ENCODE measurements at places on chromosomes 13 and 19.

- DNase-seq = peak; percentile 90
These were observed 9.3 kb downstream of the RPS9 start for GRCh38 chr19:54209811-54210494.

DNA sequence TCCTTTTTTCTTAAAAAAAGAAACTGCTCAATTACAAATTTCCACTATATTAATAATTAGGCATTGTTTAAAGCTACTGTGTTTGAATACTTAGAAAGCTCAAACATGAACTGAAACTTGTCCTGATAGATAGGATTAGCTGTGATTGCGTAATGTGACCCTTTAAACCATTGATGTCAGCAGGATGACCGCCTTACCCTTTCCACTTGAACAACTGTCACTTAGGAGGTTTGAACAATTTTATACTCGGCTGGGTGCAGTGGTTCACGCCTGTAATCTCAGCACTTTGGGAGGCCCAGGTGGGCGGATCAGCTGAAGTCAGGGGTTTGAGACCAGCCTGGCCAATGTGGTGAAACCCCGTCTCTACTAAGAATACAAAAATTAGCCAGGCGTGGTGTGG, 2.9 kb downstream of the LAMP1 start:
- DNase-seq = no peak

GRCh38 chr19:46494146-46494940, 1.3 kb downstream of the PNMA8B start:
- DNase-seq = no peak

- no peak for DNase-seq
These were observed 27.9 kb downstream of the DOT1L start for GRCh38 chr19:2191456-2192310.

GRCh38 chr13:40187841-40188591, 478.4 kb downstream of the FOXO1 start:
- DNase-seq = no peak

DNA sequence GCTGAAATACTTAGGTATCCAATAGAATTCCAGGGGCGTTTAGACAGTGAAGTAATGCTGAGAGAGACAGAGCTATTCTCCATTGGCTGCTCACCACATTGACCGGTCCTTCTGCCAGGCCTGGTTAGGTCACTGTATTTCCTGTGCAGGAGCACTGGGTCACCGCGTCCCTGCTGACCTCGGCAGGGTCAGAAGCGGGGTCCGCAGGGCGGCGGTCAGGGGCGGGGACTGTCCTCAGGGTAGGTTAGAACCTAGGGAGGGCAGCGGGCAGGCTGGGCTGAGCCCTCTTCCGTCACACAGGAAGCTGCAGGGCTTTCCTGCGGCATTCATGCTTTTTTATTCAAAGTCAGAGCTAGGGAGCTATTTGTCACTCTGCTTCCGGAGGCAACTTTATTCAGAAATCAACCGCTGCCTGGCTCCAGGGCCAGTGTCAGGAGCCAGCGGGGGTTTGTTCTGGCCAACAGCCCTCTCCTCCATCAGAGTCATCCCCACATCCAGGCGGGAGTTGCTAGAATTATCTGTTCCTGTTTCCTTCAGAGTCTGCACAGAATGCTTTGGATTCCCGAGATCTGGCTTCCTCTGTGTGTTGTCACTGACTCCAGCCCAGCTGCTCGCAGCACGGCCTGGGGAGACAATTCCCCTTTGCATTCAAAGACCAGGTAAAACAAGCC, 81.2 kb upstream of the WASF3 start:
- DNase-seq = no peak

DNA sequence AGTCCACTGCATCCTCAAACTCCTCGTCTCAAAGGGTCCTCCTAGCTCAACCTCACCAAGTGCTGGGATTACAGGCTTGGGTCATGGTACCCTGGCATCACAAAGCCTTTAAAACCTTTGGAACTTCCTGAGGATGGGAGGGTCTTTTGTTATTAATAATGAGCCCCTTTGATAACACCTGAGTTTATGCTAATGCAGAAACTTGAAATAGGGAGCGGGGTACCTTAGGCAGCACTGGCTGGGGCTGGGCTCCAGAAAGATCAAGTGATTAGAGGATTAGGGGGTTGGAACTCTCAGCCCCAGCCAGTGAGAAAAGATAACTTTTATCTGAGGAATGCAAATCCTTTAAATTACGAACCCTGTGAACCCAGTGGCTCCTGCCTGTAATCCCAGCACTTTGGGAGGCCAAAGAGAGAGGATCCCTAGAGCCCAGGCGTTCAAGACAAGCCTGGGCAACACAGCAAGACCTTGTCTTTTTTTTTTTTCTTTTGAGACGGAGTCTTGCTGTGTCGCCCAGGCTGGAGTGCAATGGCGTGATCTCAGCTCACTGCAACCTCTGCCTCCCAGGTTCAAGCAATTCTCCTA, 9.3 kb upstream of the PSPC1 start:
- peak; percentile 7 for DNase-seq

- DNase-seq = no peak
These were observed 94.7 kb downstream of the RBM26 start for GRCh38 chr13:79311386-79311785.

DNA sequence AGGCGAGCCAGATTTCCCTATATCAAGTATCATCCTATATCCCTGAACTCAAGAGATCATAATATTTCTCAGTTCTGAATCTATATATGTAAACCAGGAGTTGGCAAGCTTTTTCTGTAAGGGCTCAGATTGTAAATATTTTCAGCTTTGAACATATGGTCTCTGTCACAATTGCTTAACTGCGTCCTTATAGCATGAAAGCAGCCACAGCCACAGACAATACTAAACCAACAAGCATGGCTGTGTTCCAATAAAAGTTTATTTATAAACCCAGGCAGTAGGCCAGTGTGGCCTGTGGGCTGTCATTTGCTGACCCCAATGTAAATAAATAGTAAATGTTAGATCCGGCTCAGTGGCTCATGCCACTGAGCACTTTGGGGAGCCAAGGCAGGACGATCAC, 12.2 kb upstream of the MYH14 start:
- DNase-seq = no peak

- DNase-seq = no peak
These were observed 11.4 kb downstream of the PCCA start for GRCh38 chr13:100100115-100100879.

DNA sequence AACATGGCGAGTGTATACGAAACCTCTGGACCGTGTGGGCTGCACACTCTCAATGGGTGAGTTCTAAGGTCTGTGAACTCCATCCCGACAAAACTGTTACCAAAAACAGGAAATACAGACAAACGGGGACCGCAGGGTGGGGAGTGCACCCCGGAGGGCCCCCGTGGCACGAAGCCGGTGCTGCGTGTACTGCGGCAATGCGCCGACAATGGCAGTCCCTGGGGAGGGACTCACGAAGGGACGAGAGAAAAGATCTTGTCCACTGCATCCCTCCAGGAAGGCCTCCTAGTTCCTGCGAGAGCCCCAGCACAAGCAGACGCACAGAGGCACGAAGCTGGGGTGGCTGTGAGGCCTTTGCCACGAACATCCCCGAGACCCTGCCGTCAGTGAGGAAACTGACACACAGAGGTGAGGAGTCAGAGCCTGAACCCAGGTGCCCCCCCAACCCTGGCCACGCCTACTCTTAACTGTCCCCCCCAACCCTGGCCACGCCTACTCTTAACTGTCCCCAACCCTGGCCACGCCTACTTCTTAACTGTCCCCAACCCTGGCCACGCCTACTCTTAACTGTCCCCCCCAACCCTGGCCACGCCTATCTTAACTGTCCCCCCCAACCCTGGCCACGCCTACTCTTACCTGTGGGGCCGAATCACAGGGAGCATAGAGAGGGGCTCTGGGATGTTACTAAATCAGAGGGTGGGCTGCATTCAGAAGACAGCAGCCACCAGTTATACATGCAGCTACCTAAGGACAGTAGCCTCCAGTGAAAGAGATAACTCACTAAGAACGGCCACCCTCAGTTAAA, 4.2 kb downstream of the MED16 start:
- DNase-seq = no peak

DNA sequence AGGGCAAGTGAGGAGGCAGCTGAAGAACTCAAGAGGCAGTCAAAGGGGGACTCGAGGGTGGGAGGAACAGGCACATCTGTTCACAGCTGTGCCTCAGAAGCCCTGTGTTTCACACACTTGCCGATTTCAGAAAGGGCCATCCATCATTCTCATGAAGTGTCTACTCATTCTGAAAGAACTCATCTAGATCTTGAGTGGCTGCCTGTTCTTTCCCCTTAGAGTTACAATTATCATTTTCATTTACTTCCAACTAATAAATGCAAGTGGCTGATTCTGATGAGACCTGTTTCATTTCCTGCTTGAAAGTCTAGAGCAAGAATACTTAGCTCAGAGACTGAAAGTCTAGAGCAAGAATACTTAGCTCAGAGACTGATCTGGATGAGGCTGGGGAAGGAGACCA, 1145.1 kb downstream of the UQCRFS1 start:
- DNase-seq = no peak

DNA sequence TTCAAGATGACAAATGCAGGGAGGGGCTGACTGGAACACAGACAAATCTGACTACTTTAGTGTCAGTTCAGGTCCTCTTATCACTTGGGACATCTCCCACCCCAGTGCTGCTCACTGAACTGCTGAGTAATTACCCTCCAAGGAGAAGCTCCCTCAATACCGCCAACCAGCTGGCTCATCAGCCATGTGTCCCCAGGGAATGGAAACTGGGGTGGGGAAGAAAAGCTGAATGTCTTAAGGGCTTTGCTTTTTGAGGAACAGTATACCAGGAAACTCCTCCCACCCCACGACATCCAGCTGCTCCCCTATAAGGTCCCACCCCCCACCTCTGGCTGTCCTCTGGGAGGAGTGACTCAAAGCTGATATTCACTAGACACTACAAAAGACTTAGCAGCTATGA, 2.0 kb downstream of the ZNF823 start:
- peak; percentile 64 for DNase-seq

DNA sequence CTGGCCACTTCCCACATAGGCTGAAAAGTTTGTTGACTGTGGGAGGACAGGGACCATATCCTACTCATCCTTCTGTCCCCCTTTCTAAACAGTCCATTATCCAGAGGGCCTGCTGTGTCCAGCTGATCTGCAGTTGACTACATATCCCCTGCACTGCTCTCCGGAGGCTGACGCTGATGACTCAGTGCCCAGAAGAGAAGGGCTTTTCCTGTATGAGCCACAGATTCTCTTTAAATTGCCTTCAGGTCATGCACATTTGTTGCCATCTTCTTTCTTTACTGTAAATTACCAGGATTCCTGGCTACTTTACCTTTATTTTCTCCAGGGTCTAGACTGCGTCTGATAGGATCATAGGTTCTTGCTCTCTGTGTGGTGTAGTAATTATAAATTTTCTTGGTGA, 125.2 kb downstream of the LACC1 start:
- no peak for DNase-seq

DNA sequence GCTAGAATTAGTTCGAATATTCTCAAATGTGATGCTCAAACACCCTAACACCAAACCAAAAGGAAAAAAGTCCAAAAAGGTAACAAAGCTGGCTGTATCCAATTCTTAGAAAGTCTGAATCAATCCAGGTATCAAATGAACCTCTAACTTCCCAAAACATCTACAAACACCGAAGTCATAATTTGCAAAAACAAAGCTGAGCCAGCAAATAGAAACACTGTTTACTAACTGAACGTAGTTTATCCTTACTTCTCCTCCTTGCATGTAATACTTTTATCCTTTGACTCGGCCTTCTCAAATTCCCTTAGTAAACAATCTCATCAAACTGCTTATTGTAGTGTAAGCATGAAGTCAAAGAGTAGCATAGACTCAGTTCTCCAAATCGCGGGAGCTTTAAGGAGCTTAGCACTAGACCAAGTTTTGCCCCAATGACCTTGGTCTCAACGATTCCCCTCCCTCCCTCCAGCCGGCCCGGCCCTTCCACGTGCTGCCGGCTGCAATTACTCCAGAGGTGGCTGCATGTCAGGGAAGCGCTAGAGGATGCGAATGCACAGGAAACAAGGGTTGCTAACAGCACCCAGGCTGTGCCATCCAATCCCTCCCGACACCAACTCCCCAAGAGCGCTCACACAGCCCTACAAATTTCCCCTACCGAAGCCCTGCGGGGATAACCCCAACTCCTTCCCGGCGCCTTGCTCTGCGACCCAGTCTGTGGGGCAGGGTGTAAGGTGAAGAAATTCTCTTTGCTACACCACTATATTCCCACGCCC, 693 bp downstream of the XPO4 start:
- no peak for DNase-seq

- no peak for DNase-seq
These were observed 407.3 kb upstream of the SGCG start for GRCh38 chr13:22773465-22773864.

DNA sequence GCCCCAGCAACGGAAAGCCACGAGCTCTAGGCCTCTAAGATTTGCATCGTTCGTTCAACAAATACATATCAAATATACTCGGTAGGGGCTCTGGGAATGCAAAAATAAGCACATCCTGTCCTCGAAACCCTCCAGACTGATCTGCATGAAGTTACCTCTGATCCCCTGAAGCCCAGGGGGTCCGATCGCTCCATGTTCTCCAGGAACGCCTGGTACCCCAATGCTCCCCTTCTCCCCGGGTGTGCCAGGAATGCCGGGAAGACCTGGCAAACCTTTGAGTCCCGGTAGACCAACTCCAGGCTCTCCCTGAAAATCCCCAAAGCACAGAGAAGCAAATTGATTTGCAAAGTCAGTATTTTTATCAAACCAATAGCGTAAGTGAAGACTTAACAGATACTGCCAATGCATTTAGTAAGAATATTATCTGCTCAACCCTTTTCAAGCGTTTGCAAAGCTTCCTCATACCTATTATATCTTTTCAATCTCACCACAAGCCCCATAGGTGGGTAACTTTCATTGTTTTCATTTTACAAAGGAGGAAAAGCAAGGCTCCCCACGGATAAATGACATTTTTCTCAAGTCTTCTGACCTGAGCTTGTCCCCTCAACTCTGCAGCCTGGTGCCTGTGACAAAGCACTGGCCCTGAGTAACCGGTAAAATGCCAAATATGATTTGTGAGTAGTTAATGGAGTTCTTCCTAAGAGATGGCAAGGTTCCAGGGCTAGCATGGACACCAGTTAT, 127.7 kb downstream of the COL4A1 start:
- DNase-seq = no peak

DNA sequence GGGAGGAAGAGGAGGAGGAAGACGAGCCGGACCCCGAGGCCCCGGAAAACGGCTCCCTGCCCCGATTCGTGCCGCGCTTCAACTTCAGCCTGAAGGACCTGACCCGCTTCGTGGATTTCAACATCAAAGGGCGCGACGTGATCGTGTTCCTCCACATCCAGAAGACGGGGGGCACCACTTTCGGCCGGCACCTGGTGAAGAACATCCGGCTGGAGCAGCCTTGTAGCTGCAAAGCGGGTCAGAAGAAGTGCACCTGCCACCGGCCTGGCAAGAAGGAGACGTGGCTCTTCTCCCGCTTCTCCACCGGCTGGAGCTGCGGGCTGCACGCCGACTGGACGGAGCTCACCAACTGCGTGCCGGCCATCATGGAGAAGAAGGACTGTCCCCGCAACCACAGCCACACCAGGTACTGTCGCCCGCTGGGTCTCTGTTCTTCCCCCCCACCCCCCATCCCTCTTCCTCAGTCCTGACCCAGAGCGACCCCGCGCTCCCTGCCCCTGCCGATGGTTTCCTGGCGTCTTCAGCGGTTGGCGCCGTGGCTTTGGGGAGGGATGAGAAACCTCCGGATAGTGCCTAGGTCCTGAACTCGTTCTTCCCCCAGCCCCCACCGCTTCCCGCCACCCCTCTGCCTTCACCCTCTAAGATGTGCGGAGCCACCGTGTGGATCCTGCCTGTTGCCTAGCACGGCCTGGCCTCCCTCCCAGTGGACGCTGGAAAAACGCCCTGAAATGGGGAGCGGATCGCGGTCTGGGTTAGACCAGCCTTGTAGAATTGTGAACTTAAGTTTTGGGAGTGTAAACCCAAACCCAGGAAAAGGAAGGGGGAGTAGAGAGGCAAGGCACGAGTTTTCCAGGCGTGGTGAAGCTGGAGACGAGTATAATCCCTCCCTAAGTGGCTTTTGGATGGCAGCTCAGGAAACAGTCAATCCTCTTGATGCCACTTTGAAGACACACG, 1.5 kb downstream of the HS6ST3 start:
- DNase-seq = peak; percentile 75
